Germinal center (tissue), 1 donor: ENCODE measurements at places on chromosomes 5 and 9.

DNA sequence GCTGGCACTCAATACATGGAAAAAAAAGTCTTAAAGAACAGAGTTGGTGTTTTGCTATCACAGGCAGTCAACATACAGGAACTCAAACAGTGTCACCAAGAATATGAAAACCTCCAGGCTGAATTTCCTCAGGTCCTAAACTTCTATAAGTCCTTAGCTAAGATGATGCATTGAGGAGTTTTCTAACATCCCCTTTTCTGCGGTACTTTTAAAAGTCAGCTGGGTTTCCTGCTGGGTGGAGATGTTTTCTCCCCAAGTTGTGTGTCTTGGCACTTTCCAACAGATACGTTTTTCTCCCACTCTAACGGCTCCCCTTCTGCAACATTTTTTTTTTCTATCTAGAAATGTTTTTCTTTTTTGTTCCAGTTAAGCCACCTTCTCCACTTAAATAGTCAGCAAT, 244.8 kb upstream of the HAPLN1 start:
- DNase-seq = no peak

DNA sequence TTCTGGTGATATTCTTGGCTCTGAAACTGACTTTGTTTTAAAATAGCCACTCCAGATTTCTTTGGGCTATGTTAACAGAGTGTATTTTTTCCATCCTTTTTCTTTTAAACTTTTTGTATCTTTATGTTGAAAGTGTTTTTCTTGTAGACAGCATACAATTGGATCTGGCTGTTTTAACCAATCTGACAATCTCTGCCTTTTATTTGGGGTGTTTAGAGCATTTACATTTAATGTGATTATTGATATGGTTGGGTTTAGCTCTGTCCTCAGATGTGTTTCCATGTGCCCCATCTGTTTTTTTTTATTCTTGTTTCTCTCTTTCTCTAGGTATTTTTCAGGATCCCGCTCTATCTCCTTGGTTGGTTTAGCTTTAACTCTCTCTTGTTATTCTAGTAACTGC, 10.7 kb downstream of the SLC6A18 start:
- no peak for DNase-seq

DNA sequence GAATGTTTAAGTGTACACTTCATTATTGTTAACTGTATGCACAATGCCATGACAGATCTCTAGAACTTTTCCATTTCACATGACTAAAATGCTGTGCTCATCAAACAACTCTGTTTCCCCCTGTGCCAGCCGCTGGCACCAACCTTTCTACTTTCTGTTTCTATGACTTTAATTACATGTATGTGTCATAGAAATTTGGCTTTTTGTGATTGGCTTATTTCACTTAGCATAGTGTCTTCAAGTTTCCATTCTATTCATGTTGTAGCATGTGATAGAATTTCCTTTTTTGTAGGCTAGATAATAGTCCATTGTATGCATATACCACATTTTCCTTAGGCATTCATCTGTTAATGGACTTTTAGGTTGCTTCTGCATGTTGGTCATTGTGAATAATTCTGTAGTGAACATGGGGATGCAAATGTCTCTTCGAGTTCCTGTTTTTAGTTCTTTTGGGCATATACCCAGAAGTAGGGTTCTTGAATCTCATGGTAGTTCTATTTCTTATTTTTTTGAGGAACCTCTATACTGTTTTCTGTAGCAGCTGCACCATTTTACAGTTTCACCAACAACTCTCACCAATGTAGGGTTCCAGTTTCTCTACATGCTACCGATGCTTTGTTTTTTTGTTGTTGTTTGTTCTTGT, 184.4 kb upstream of the DMRT1 start:
- peak; percentile 28 for DNase-seq

- no peak for DNase-seq
Observed at GRCh38 chr5:150946351-150946905, 41.6 kb upstream of the ZNF300 start.

- DNase-seq = no peak
Observed at GRCh38 chr5:2534970-2535369, 216.5 kb downstream of the IRX2 start.

DNA sequence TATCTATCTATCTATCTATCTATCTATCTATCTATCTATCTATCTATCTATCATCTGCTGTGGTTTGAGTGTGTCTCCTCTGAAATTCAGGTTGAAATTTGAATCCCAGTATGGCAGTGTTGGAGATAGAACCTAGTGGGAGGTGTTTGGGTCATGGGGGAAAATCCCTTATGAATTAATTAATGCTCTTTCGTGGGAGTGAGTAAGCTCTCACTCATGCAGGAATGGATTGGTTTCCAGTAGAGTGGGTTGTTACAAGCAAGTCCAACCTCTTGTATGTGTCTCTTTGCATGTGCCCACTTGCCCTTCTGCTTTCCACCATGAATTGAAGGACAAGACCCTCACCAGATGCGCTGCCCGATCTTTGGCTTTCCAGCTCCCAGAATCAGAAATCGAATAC, 113.0 kb downstream of the ANXA1 start:
- no peak for DNase-seq

DNA sequence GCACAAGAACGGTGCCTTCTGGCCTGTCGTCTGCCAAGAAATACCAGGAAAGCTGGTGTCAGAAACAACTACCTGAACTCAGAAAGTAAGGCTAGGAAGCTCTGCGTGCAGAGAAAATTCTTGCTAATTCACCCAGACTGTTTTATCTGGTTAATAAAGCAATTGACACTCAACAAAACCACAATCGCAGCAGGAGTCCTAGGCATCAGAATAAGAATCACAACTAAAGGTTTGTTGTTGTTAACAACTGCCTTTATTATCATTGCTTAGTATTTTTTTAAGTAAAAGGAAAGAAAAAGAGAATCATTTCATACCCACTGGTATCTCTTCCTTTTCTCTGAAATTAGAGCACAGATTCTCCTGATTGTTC, 3.9 kb upstream of the ISL1 start:
- DNase-seq = no peak

- no peak for DNase-seq
Observed at GRCh38 chr5:169460896-169461295, 122.7 kb upstream of the SPDL1 start.

DNA sequence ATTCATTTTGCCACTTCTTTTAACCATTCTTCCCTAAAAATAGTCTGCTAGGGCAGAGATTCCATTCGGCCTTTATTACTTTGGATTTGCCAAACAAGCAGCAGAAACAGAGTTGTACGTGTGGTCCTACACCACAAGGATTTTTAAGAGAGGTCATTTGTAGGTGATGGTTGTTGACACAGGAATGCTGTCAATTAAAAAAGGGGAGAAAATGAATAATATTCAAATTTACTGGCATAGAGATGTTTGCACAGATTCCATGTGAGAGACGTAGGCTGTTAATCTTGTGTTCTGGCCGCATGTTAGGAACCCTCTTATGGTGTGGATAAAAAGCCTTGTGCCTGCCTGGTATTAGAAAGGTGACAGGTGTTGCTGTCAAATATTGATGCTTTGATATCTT, 34.9 kb downstream of the TRIO start:
- no peak for DNase-seq

DNA sequence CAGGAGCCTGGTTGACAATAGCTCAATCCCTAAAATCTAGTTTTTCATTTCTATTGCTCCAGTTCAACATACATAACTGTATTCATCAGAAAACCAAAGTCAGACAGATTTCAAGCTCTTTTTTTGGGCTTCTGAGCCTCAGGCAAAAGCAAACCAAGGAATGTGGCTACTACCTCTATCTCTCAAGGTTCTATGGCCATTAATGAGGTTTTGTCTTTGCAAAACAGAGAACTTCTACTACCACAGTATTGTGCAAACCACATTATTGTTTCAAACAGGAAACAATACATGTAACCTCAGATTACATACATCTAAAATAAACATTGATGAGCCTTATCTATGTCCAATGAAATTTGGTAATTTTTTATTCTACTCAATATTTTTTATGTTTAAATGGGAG, 35.5 kb upstream of the FTMT start:
- DNase-seq = no peak

GRCh38 chr9:120735415-120736126, 21.3 kb upstream of the MEGF9 start:
- DNase-seq = peak; percentile 39

GRCh38 chr9:14882090-14882489, 28.1 kb downstream of the FREM1 start:
- no peak for DNase-seq

- DNase-seq = no peak
Observed at GRCh38 chr5:13746026-13746425, 198.5 kb downstream of the DNAH5 start.

- DNase-seq = no peak
Observed at GRCh38 chr9:95434116-95435073, 82.4 kb downstream of the PTCH1 start.

GRCh38 chr5:120093178-120093577, 370.9 kb upstream of the PRR16 start:
- DNase-seq = no peak

DNA sequence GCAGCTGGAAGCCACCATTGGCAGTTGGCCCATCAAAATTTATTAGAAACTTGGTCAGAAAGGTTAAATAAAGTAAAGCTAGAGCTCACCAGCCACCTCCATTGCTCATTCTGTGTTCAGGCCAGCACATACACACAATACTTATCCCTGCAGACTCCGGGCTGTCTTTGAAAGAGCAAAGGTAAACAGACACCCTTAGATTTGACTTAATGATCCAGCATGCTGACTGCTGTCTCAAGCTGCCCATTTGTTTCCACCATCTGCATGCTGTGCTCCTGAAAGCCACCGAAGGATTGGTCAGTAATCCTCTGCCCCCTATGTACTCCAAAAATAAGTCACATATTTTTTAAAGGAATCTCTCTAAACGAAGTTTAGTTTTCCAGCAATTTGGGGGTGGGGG, 1059.8 kb upstream of the DMAC1 start:
- DNase-seq = no peak

- no peak for DNase-seq
Observed at GRCh38 chr5:131223751-131224386, 40.0 kb upstream of the CDC42SE2 start.
